ENCODE measurements at places on chromosomes 5 and 9.

- no peak for DNase-seq
These were observed 19.4 kb downstream of the DTWD2 start for GRCh38 chr5:118968925-118969375.

DNA sequence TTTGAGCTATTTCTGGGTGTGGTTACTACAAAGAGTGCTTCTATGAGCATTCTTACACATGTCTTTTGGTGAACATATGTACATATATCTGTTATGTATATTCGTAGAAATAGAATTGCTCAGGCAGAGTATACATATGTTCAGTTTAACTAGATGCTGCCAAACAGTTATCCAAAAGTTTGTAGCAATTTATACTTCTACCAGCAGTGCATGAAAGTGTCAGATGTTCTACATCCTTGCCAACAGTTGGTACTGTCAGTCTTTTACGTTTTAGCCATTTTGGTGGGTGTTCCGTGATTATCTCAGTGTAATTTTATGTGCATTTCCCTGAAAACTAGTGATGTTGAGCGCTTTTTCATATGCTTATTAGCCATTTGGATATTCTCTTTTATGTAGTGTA, 35.9 kb upstream of the DMRT2 start:
- no peak for DNase-seq

DNA sequence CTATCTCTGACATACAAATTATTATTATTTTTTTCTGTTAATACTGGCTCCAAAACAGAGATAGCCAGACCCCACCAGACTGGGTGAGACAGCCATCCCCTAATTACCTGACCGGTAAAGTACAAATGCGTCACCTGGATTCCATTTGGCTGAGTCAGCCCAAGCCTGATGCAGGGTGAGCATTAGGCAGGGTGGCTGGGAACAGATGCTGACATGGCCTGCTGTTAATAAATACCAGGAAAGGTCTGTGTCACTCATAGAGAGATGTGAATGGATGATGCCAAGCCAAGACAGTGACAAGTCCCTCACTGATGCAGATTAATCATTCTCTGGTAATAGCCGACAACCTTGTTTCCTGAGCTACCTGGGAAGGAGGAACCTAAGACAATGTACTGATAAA, 183.5 kb downstream of the TRIM32 start:
- no peak for DNase-seq

DNA sequence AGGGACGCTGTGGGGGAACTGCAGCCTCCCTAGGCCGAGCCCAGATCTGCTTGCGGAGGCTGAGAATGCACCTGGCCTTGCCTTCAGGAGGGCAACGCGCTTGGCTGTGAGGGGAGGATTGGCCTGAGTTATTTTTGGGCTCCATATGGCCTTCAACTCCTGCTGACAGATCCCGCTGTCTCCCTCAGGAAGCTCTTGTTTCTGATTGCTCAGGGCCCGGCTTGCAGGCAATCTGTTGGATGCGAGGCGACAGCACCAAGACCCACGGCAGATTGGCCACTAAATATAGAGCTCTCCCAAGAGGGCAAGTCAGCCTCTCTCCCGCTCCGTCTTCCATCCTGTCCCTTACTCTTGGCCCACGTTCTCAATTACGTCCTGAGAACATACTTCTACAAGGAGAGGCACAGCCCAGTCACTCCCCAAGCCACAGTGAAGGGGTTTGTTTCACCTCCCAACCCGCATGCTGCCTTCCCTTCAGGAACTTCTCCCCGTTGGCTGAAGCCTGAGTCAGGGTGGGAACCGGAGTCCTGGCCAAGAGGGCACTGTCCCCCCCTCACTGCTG, 53.6 kb downstream of the RASGEF1C start:
- DNase-seq, result no peak

- no peak for DNase-seq
These were observed 7.6 kb upstream of the RPS14 start for GRCh38 chr5:150457121-150457520.

GRCh38 chr5:111559680-111560079, 47.3 kb upstream of the STARD4 start:
- DNase-seq, result no peak

- no peak for DNase-seq
These were observed 297.6 kb downstream of the NTRK2 start for GRCh38 chr9:84966876-84967830.

- DNase-seq, result no peak
These were observed 153.9 kb upstream of the IER5L start for GRCh38 chr9:129331772-129332500.

DNA sequence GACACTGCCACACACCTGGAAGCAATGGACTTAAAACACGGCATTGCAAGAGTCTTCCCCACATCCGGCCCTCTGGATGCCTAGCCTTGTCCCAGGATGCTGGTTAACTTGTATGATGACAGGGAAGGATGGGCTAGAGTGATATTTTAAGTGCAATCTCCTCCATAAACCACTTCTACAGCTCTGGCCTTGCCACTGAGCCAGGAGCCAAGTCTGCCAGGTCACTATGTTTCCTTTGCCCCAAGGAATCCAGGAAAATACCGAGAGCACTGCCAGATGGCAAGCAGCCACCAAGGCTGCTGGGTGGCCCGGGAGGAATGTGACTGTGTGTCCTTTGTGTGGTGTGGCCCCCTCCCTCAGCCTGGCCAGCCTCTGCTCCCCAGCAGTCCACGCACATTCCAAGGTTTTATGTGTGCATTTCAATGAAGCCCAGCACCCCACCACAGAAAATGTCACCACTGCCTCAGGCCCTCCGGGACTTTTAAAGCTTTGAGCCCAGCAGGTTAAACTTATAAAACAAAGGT, 106.0 kb downstream of the FRMD3 start:
- no peak for DNase-seq

DNA sequence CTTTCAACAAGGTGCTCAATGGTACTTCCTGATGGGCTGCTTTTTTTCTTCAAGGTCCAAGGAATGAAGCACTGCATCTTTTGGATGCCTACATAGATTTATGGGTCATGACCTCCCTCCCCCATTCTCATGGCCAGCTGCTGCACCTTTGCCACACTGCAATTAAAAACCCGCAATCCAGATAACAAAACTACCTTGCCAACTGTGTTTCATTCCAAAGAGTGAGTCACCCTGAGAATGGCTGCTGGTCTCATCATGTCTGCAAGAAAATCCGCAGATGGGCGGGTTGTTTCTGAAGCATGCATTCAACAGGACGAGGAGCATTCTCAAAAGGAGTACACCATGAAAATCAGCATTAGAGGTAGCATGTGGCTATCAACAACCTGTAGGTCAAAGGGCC, 139.8 kb downstream of the ELAVL2 start:
- DNase-seq, result no peak

GRCh38 chr9:136587145-136587943, 41.5 kb upstream of the NOTCH1 start:
- no peak for DNase-seq

DNA sequence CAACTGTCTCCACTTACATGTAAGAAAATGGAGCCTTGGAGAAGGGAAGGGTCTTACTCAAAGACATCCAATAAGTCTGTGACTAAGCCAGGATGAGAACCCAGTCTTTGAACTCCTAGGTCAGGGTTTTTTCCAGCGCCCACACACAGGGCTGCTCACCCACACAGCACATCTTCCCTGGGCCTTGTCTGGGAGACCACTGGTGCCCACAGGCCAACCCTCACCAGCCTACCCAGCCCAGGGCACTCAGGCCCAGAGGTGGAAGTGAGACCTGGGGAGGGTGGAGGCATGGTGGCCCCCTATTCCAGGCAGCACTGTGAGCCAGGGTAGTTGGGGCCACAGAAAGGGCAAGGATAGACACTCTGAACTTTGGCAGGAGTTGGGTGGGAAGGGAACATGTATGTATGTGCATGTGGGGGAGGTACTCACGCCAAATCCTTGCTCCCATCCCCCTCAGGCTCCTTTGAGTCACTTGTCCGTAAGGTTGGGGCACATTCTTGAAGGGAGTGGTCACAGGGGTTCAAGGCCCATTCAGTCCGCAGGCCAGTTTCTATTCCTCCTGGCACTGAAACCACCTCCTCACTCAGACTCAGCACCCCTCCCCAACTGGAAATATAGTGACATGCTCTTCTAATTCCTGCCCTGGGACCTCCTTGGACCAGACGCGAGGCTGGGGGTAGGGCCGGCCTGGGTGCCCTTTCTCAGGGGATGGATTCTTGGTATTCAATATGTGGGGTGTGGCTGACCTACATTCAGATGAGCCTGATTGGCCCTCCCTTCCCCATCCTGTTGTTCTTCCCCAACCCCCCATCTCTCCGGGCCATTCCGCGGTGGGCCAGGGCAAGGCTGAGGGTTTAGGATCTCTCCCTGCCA, 2.9 kb upstream of the SLC4A9 start:
- no peak for DNase-seq

DNA sequence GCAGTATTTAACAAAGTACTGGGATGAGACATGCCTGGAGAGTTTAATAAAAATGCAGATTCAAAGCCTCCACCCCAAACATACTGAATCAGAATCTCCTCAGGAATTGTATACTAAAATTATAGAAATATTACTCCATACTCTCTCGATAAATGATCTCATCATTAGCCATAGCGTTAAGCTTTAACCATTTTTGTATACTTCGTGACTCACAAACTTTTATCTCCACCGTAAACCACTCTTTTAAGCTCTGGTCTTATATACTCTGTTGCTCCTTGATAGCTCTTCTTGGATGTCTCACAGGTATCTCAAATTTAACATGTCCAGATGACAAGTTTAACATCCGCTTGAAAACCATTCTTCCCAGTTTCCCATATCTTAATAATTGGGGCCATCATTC, 327.8 kb downstream of the ADGRV1 start:
- no peak for DNase-seq

GRCh38 chr5:88671106-88671504, 211.9 kb downstream of the MEF2C start:
- DNase-seq, result no peak

GRCh38 chr5:60765019-60765709, 65.2 kb upstream of the DEPDC1B start:
- DNase-seq, result no peak

DNA sequence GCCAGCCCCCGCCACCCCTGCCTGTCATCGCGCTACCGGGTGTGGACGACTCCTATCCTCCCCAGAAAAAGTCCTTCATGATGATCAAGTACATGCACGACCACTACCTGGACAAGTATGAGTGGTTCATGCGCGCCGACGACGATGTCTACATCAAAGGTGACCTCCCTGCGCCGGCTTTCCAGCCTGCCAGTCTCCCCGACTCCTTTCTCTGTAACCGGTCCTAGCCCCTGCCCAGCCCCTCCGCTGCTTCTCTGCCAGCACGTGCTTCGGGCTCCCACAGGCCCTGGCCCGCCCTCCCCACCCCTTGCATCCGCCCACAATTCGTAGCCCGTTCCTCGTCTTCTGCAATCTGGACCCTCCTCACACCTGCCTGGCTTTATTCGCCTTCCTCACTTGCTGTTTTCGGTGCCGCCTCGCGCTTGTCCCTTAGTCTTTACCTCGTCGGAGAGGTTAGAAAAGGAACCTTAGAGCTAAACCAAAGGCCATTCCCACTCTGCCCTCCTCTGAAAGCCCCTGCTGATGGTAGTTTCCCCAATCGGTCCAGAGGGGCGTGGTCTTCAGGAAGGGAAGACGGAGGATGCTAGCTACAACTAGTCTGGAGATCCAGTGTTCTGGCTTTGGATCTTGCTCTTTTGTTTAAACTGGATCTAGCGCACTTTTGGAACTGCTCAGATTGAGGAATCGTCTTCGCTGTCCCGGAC, 1.4 kb downstream of the CHSY3 start:
- DNase-seq, result peak; percentile 55

GRCh38 chr9:133692364-133692985, 45.7 kb downstream of the SARDH start:
- no peak for DNase-seq

DNA sequence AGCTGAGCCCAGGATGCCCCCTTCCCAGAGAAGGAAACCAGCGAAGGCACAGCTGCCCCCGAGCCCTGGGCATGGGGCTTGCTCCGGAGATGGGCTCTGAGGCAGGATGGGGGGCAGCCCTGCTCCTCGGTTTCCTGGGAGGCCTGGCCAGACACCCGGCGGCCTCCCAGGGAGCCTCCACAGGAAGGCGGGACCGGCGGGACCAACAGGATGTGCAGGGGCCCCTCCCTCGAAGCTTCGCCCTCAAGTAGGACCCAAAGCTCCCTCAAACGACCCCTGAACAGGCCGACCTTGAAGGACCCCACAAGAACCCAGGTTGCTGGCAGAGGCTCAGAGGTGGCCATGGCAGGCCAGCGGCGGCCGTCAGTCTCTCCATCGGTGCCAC, 11.7 kb downstream of the EXD3 start:
- no peak for DNase-seq

GRCh38 chr5:32276173-32276853, 36.4 kb downstream of the MTMR12 start:
- no peak for DNase-seq

DNA sequence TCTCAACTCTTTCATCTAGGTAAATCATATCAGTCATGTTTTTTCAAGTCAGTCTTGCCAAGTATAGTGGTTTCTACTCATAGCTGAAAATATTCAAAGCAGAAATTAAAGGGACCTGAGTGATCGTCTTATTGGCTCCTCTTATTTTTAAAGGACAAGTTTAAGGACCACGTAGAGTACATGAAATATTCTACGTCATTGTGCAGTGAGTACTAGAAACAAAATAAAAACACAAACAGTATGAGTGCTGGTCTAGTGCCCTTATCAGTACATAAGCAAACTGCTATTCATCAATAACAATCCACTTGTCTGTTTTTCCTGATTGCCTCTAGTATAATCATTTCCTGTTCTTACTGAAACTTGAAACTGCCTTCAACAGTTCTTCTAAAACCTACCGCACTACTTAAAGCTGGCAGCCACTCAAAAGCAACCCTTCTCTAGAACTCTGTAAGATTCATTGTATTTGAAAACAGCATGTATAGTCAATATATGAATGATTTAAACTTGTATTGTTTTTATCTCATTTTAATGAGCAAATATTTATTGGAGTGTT, 853.7 kb downstream of the TAF11L14 start:
- no peak for DNase-seq

DNA sequence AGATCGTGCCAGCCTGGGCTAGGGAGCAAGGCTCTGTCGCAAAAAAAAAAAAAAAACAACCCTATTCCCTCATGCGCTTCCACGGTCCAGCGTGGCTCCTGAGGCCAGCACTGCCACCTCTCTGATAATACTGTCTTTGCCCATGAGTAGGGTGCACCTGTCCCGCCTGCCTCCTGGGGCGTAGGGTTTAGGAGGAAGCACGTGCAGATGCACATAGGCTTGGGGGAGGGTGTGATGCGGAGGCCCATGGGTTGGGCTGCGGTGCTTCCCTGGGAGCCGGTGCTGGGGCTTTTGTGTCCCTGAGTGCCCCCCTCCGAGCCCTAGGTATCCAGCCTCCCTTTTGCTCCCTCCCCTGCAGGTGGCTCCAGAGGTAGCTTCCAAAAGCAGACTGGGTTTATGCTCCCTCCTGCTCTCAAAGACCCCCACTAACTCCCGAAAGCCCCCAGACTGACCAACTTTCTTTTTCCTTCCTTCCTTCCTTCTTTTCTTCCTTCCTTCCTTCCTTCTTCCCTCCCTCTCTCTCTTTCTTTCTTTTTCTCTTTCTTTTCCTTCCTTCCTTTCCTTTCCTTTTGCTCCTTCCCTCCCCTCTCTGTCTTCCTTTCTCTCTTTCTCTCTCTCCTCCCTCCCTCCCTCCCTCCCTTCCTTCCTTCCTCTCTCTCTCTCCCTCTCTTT, 12.8 kb downstream of the FGFR4 start:
- no peak for DNase-seq
